ENCODE measurements at places on chromosomes 3 and 15.

- peak overlapping the region; percentile 46 for H3K4me3 ChIP-seq
- peaks cover 4% of the 10 kb centered on the region for H3K36me3 ChIP-seq
- H3K27me3 ChIP-seq = no peaks in the 10 kb centered on the region
- no peak for DNase-seq
- peak overlapping the region; percentile 89 for H3K27ac ChIP-seq
- H3K4me1 ChIP-seq = peaks cover 33% of the 10 kb centered on the region
These were observed 5.1 kb downstream of the SPTBN5 start for GRCh38 chr15:41888662-41889253.

GRCh38 chr3:122484985-122485384, 29.8 kb downstream of the KPNA1 start:
- H3K4me1 ChIP-seq = peaks cover 47% of the 10 kb centered on the region
- no peak overlapping the region for H3K27ac ChIP-seq
- H3K4me3 ChIP-seq = no peak overlapping the region
- H3K27me3 ChIP-seq = no peaks in the 10 kb centered on the region

DNA sequence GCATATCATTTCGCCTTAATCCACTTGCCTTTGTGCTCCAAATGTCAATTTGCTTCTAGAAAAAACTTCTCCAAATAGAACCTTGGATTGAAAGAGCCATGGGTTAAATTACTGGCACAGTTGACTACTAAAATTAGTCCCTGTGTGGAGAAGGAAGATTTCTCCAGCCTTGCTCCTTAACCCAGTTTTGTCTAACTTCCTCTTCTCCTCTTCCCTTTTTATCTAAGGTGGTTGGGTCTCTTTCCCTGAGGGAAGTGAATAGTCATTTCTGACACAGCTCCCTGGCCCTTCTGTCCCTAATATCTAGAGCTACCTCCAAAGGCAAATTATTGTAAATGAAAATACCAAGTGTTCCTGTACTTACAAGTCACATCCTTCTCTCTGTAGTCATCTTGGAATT, 527.9 kb upstream of the TBL1XR1 start:
- no peak for DNase-seq

DNA sequence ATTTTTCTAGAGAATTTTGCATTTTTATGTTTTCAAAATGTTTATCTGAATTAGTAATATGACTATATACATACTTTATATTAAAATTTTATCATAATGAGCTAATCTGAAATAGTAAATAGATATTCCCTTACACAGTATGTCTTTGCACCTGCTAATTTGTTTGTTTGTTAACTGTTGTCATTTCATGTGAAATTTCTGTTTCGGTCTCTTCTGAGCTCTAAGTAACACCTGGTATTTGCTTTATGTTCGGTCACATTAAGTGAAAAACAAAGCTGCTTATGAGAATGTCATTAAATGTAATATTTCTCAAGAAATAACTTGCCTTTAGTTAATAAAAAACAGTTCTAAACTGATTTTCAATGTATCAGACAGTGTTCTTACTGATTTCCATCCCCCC, 61.1 kb downstream of the FNDC3B start:
- H3K27me3 ChIP-seq = no peaks in the 10 kb centered on the region
- peaks cover 2% of the 10 kb centered on the region for H3K36me3 ChIP-seq
- H3K4me1 ChIP-seq = peaks cover 31% of the 10 kb centered on the region
- no peak for DNase-seq
- no peak overlapping the region for H3K27ac ChIP-seq
- no peak overlapping the region for H3K4me3 ChIP-seq

DNA sequence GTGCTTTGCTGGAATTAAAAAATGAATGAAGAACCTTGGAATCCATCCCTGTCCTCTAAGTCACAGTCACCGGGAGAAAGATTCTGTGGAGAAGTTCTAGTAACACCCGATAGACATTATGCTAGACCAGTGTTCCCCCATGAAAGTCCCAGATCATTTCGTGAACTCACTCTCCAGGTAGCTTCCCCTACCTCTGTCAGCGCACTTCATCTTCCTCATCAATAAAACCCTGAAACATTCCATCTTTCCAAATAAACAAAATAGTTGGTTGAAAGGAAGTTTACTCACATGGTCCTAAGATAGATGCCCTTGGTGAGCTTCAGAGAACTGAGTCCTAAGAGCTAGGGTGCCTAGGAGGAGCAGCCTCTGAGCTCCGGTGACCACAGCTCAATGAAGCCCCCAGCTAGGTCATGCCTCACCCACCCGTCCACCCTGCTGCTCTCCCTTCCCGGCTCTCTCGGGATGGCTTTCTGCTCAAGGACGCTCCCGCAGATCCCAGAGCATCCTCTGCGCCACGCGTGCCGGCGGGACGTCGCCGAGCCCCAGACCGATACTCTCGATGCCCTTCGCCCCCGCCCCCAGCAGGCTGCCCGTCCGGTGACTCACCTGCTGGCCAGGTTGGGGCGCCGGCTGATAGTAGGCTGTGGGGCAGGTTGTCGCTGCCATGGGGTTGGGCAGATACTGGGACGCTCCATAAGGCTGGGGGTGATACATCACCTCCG, 776 bp downstream of the VGLL3 start:
- no peak overlapping the region for H3K4me3 ChIP-seq
- no peak overlapping the region for H3K27ac ChIP-seq
- peaks cover 9% of the 10 kb centered on the region for H3K27me3 ChIP-seq
- no peak for DNase-seq
- H3K4me1 ChIP-seq = no peaks in the 10 kb centered on the region

- DNase-seq = no peak
- H3K4me1 ChIP-seq = no peaks in the 10 kb centered on the region
- H3K27ac ChIP-seq = no peak overlapping the region
- H3K27me3 ChIP-seq = no peaks in the 10 kb centered on the region
- no peak overlapping the region for H3K4me3 ChIP-seq
These were observed 228.1 kb upstream of the FEZF2 start for GRCh38 chr3:62601238-62602070.

- H3K27me3 ChIP-seq = peaks cover 85% of the 10 kb centered on the region
- no peaks in the 10 kb centered on the region for H3K36me3 ChIP-seq
- no peaks in the 10 kb centered on the region for H3K4me1 ChIP-seq
- DNase-seq = no peak
These were observed 3.8 kb downstream of the PRR23E start for GRCh38 chr3:127196466-127197299.

- no peak for DNase-seq
- H3K4me1 ChIP-seq = peaks cover 11% of the 10 kb centered on the region
- peaks cover 2% of the 10 kb centered on the region for H3K36me3 ChIP-seq
- no peak overlapping the region for H3K27ac ChIP-seq
- peaks cover 8% of the 10 kb centered on the region for H3K27me3 ChIP-seq
These were observed 4.7 kb downstream of the SLC51A start for GRCh38 chr3:196220991-196221390.

GRCh38 chr3:160653512-160653911, 23.4 kb upstream of the ARL14 start:
- H3K27me3 ChIP-seq = peaks cover 41% of the 10 kb centered on the region
- H3K27ac ChIP-seq = no peak overlapping the region
- no peaks in the 10 kb centered on the region for H3K36me3 ChIP-seq
- no peaks in the 10 kb centered on the region for H3K4me1 ChIP-seq
- no peak overlapping the region for H3K4me3 ChIP-seq

- peaks cover 6% of the 10 kb centered on the region for H3K4me1 ChIP-seq
- no peak for DNase-seq
- no peaks in the 10 kb centered on the region for H3K36me3 ChIP-seq
- no peaks in the 10 kb centered on the region for H3K27me3 ChIP-seq
- no peak overlapping the region for H3K27ac ChIP-seq
These were observed 42.6 kb upstream of the DUSP7 start for GRCh38 chr3:52099001-52099401.

DNA sequence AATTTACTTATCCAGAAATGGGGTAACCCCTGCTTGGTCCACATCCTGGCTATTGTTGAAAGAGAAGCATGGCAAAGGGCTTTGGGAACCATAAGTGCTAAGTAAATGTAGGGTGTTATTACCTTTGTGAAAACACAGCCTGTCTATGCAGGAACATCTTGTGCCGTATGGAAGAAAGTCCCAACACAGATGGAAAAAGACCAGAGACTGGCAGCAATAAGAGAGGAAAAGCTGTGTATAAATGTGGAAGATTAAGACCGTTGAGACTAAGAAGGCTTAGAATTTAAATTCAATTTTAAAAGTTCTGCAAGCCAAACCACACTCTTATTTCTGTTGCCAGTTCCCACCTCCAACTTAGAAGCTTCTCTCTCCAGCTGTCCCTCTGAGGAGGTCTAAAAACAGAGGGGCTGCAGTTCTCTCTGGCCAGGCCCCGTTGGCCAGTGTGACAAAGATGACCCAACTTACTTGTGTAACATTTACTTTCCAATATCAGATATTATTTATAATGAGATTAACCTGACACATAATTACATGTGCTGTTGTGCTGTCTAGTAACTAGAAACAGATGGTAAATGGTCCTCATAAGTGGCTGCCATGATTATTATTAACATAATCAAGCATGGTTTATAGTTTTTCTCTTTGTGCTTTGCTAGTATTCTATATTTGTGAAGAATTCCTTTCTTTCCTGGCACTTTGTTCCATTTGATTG, 7.0 kb downstream of the MINDY4B start:
- no peak overlapping the region for H3K27ac ChIP-seq
- DNase-seq = no peak
- H3K4me1 ChIP-seq = no peaks in the 10 kb centered on the region
- peaks cover 58% of the 10 kb centered on the region for H3K27me3 ChIP-seq
- no peaks in the 10 kb centered on the region for H3K36me3 ChIP-seq
- no peak overlapping the region for H3K4me3 ChIP-seq

DNA sequence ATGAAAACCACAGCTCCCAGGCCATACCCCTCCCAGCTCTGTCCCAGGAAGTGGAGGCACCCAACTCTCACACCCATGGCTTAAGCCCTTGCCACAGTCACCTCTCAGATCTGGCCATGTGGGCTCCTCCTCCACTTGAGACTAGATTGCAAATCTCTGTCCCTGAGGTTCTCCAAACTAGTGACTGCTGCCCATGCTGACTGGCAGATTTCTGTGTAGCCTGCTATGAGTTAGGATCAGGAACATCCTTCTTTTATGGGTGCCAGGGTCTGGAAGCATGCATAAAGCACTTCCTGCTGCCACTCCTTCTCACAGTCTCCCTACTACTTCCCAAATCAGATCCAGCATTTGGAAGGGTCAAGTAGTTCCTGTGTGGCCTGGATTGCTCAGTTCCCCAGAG, 59.6 kb upstream of the GOLIM4 start:
- peaks cover 14% of the 10 kb centered on the region for H3K27me3 ChIP-seq
- no peaks in the 10 kb centered on the region for H3K36me3 ChIP-seq
- H3K4me3 ChIP-seq = no peak overlapping the region
- no peak for DNase-seq
- no peak overlapping the region for H3K27ac ChIP-seq

- no peaks in the 10 kb centered on the region for H3K27me3 ChIP-seq
- no peaks in the 10 kb centered on the region for H3K36me3 ChIP-seq
- no peak overlapping the region for H3K27ac ChIP-seq
- DNase-seq = no peak
- no peak overlapping the region for H3K4me3 ChIP-seq
These were observed 260.5 kb upstream of the TPRG1 start for GRCh38 chr3:188911026-188911850.

- no peaks in the 10 kb centered on the region for H3K36me3 ChIP-seq
- DNase-seq = no peak
- H3K27ac ChIP-seq = no peak overlapping the region
These were observed 161.7 kb downstream of the ARPP21 start for GRCh38 chr3:35800960-35801459.

DNA sequence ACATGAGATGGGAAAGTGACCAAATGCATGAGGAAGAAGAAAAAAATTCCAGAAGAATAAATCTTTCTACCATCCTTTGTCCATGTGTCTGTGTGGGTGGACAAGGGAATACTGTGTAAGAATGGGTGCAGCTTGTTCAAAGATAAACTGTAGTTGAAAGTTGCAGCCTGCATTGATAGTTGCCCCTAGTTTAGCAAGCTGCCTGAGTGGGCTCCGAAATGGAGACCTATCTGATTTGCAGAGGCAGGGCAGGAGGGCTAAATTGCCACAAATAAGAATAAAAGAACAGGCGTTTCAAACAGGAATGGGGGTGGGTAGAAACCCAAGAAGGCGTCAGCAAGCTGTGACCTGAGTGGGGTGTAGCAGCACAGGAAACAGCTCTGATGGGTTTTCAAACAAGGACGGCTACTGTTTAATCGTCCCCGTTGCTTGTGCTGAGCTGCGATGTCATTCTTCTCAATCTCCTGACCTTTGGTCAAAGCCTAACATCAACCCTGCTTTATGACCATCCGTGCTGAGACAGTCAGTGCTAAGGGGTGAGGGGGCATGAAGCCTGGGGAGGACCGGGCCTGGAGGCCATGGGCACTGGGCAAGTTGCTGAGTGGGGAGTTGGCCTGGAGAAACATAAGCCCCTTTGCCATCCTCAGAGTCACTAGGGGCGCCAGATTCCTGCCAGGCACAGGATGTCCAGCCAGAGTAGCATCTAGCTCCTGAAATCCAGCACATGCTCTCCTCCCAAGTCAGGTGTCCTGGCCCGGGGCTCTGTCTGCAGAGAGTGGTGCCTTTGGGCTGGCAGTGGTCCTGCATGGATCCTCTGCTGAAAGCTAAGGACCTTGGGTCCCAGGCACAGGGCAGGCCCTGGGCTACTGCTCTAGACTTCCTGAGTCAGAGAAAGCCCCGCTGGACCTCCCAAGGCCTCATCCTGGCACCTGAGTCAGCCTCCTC, 19.2 kb upstream of the C15orf39 start:
- H3K4me1 ChIP-seq = no peaks in the 10 kb centered on the region
- no peak overlapping the region for H3K4me3 ChIP-seq
- DNase-seq = no peak
- peaks cover 2% of the 10 kb centered on the region for H3K36me3 ChIP-seq
- peaks cover 33% of the 10 kb centered on the region for H3K27me3 ChIP-seq

DNA sequence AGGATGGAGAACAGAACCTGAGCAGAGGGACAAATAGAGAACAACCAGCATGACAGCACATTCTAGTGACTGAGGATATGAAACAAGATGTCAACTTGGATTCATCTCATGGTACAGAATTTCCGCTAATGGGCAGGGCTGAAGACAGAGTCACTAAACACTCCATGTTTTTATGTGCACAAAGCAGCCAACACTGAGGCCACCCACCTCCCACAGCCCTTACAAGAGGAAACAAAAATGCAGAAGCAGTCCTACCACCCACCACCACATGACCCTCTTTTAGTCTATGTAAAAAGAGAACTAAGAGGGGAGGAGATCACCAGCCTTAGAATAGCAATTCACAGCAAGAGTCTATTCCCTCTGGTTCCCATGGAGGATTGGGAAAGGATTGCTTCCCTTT, 131.4 kb upstream of the UBE2E2 start:
- DNase-seq = no peak
- H3K4me1 ChIP-seq = no peaks in the 10 kb centered on the region
- H3K36me3 ChIP-seq = no peaks in the 10 kb centered on the region
- H3K27ac ChIP-seq = no peak overlapping the region

DNA sequence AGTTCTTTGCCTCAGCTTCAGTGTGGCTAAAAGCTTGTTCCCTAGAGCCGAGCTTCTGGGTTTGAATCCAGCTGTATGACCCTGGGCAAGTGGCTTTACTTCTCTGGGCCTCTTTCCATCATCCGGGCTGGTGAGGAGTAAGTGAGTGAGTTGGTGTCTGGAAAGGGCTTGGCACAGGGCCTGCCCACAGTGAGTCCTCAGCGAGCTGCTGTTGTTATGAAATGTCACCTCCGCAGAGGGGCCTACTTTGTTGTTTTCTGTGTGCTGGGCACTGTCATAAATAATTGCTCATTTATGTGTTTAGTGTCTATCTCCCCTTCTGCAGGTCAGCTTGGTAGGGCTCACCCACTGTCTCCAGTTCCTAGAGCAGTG, 31.7 kb downstream of the SLC6A6 start:
- peaks cover 81% of the 10 kb centered on the region for H3K4me1 ChIP-seq
- H3K4me3 ChIP-seq = peak overlapping the region; percentile 75
- no peak for DNase-seq
- peaks cover 19% of the 10 kb centered on the region for H3K36me3 ChIP-seq
- H3K27me3 ChIP-seq = no peaks in the 10 kb centered on the region

GRCh38 chr3:64049136-64049535, 25.8 kb upstream of the PSMD6 start:
- H3K36me3 ChIP-seq = no peaks in the 10 kb centered on the region
- no peaks in the 10 kb centered on the region for H3K4me1 ChIP-seq
- no peak overlapping the region for H3K27ac ChIP-seq
